ENCODE measurements at places on chromosomes 1 and 21. TPM values are rescaled to one million over a fixed set of nuclear protein-coding genes. Genes with fewer than 3 reads are reported as not detected.

RWDD3 gene
- 10.8 TPM for total RNA-seq

LYPLAL1 gene
- 23.1 TPM for total RNA-seq

FAAP20 gene
- 36.8 TPM for total RNA-seq

FAM72C gene
- 5.8 TPM for total RNA-seq

TFF3 gene
- total RNA-seq: not detected

BMP8B gene
- total RNA-seq: 4.3 TPM

CHI3L2 gene
- 0.36 TPM for total RNA-seq

TAS1R2 gene
- total RNA-seq: not detected

S100A4 gene
- 1,610 TPM for total RNA-seq

FCRL6 gene
- total RNA-seq: not detected

COL8A2 gene
- total RNA-seq: 0.14 TPM

SHE gene
- total RNA-seq: 0.06 TPM

MFSD2A gene
- total RNA-seq: 4.3 TPM

FCRL1 gene
- not detected for total RNA-seq

RAB42 gene
- total RNA-seq: 2.2 TPM

NKAIN1 gene
- 0.99 TPM for total RNA-seq

IL6R gene
- total RNA-seq: 23.9 TPM

CCSAP gene
- 4.8 TPM for total RNA-seq

TACSTD2 gene
- not detected for total RNA-seq

S100A13 gene
- 175 TPM for total RNA-seq

RNF19B gene
- 22.2 TPM for total RNA-seq

NTMT2 gene
- not detected for total RNA-seq

KDM5B gene
- 15.6 TPM for total RNA-seq

ATP6V1G3 gene
- total RNA-seq: not detected

LEFTY1 gene
- total RNA-seq: 0.50 TPM

TP73 gene
- total RNA-seq: 0.65 TPM

C1QTNF12 gene
- 2.0 TPM for total RNA-seq

CD34 gene
- total RNA-seq: not detected

FAM151A gene
- 0.05 TPM for total RNA-seq

TNNI3K gene
- total RNA-seq: not detected

LCE3E gene
- total RNA-seq: not detected

LIN28A gene
- not detected for total RNA-seq

LORICRIN gene
- total RNA-seq: not detected

TEDDM1 gene
- total RNA-seq: not detected

OR2T33 gene
- not detected for total RNA-seq

HNRNPR gene
- 219 TPM for total RNA-seq

NBPF1 gene
- total RNA-seq: 17.0 TPM

WDR64 gene
- not detected for total RNA-seq

RPTN gene
- total RNA-seq: not detected

CR2 gene
- total RNA-seq: not detected

CGN gene
- total RNA-seq: 1.1 TPM

RRP15 gene
- 28.1 TPM for total RNA-seq

PLPPR4 gene
- not detected for total RNA-seq

ALPL gene
- total RNA-seq: 0.22 TPM

CRYAA gene
- not detected for total RNA-seq

TMEM79 gene
- total RNA-seq: 6.8 TPM

CASQ1 gene
- total RNA-seq: not detected

CTBS gene
- 5.8 TPM for total RNA-seq

LRRN2 gene
- total RNA-seq: 20.0 TPM

Measured in A549 treated with CORT108297 at 1 μM for 4 hours (cell line).